Stimulated activated CD8-positive, alpha-beta memory T cell treated with anti-CD3 and anti-CD28 coated beads, Interleukin-15, amount 100 ng/mL, for 24 hours (primary cell): ENCODE measurements at places on chromosomes 2 and 18.

DNA sequence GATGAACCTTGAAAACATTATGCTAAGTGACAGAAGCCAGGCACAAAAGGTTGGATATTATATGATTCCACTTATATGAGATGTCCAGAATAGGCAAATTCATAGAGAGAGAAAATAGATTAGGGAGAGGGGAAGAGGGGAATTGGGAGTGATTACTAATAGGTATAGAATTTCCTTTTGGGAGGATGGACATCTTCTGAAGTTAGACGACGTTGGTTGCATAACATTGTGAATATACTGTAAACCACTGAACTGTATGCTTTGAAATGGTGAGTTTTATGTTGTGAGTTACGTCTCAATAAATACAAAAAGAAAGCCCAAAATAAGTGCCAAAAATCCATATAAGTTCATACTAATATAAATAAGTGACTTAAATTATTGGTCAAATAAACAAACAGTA, 18.6 kb upstream of the CYP26B1 start:
- DNase-seq = no peak

GRCh38 chr18:32548688-32549087, 78.0 kb upstream of the GAREM1 start:
- DNase-seq = no peak

GRCh38 chr2:119700866-119701265, 21.9 kb downstream of the TMEM177 start:
- DNase-seq = no peak

DNA sequence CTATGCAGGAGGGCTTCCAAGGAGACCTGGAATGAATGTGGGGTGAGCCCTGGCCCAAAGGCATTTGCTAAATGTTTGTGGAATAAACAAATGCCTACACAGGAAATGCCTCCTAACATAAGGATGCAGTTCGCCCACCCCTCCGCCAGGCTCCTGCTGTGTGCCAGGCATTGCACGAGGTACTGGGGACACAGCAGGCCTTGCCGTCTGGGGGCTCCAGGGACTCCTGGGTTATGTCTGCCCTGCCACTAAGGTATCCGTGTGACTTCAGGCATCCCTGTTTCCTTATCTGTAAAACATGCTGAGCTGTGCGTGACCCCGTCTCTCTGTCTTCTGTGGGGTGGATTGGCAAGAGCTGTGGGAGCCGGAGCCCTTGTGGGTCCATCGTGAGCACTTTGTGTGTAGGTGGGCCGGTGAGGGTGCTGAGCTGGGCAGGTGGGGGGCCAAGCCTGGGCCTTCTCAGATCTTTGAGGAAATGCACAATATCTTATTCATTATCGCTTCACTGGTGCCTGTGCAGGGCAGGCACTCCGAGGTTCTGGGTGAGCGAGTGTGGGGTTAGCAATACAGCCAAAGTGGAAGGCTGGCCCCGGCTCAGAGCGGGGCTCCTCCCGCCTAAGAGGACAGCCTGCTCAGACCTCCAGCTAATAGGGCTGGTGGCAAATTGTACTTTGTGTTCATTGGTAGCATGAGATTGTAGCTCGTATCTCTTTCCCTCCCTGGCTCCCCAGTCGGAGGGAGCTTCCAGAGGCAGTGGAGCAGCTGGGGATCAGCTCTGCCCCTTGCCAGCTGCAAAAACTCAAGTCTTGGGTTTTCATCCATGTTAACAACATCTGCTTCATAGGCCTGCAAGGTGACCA, 126.8 kb downstream of the GLI2 start:
- no peak for DNase-seq

- DNase-seq = no peak
Observed at GRCh38 chr2:121570036-121570666, 39.5 kb downstream of the RNU4ATAC start.

DNA sequence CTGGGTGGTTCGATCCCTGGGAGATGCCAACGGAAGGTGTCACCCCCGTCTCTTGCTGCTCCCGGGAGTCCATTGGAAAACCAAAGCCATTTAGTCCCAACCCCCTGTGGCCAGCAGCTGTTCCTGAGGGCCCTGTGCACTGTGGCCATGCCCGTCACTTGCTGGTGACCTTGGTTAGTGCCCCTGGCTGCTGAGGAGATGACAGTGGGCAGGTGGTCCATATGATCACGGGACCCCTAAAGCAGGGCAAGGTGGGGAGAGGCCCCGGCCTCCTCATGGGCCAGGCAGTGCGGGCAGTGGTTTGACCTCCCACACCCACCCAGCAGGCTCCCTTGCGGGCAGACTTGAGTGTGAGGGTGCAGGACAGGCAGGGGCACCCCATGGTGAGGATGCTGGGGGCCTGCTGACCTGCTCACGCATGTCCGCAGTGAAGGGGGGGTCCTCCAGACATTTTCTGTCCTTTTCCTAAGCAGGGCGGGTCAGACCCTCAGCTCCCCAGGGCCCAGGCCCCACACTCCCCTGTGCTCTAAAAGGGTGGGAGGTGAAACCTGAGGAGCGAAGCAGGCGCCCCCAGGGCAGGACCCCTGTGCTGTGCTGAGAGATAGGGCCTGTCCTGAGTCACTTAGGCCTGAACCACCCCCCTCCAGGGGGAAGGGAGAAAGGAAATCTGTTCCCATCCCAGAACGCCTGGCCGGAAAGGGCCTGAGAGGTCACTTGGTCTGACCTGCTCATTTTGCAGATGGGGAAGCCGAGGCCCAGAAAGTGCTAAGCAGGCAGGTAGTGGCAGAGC, 6.8 kb downstream of the ITM2C start:
- DNase-seq = no peak

DNA sequence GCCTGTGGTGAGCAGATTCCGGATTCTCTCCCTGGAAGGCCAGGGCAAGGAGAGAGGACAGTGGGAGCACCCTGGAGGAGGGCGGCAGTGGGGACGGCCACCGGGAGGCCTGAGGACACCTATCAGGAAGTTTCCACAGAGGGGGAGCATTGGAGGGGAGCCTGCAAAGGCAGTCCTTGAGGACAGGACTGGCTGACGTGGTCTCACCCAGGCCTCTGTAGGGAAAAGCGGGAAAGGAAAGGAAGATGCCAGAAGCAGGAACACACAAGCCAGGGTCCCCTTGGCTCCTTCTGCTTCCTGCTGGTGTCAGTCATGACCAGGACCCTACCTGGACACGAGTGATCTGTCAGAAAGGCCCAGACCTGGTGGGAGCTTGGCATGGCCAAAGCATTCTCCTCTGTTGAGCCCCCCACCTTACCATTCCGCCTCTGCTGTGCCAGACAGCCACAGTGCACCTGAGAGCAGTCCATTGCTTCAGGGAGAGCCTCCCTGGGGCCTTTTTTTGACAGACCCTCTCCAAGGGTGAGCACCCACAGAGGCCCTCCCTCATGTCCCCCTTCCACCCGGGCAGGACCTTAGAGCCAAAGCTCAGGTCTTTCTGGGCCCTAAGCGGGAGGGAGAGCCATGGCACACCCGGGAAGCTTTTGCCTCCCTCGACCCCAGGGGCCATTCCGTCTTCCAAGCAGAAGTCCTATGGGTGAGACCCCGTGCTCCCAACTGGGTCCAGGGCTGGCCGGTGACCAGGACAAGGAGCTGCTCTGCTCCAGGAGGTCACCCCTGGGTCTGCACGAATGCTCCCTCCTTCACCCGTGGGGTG, 333.1 kb downstream of the DYSF start:
- no peak for DNase-seq

- no peak for DNase-seq
Observed at GRCh38 chr2:160928854-160929301, 231.3 kb upstream of the TANK start.
